Trophoblast cell (in vitro differentiated cells and primary cell): ENCODE measurements at places on chromosomes 2 and 18.

DNA sequence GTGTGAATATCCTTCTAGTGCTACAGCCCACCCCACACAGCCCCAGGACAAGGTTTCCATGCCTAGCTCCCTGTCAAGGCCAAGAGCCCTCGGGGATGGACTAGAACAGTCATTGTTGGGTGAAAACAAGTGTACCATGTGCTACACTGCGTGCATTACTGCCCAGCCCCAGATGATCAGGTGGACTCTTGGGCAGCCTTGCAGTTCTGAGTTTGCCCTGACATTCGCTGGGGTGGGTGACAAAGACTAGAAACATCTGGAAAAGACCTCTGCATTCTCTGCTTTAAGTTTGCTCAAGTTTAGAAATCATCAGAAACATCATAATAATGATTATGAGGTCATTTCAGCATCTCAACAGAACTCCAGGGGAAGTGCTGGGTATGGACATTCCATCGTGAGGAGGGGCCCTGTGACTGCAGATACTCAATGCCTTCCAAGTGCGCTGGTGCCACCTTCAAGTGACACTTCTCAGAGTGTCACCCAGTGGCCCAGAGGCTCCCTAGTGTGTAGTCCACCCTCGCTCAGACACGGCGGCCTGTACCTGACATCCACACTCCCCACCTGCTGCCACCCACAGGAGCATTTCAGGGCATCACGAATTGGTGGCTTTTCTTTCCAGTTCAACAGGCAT, 5.3 kb upstream of the PXDN start:
- no peak overlapping the region for H3K27ac ChIP-seq
- peaks cover 4% of the 10 kb centered on the region for H3K36me3 ChIP-seq
- peaks cover 20% of the 10 kb centered on the region for H3K4me1 ChIP-seq
- DNase-seq: no peak
- no peak overlapping the region for H3K4me3 ChIP-seq

GRCh38 chr2:171244970-171245782, 84.5 kb upstream of the TLK1 start:
- no peak overlapping the region for H3K4me3 ChIP-seq
- H3K27me3 ChIP-seq: no peaks in the 10 kb centered on the region
- H3K36me3 ChIP-seq: no peaks in the 10 kb centered on the region
- DNase-seq: peak; percentile 7

GRCh38 chr2:231894566-231895380, 31.4 kb downstream of the NPPC start:
- no peak overlapping the region for H3K4me3 ChIP-seq
- H3K27ac ChIP-seq: no peak overlapping the region
- no peak for DNase-seq
- H3K4me1 ChIP-seq: no peaks in the 10 kb centered on the region
- H3K27me3 ChIP-seq: no peaks in the 10 kb centered on the region

- no peaks in the 10 kb centered on the region for H3K4me1 ChIP-seq
- no peak overlapping the region for H3K27ac ChIP-seq
- H3K27me3 ChIP-seq: no peaks in the 10 kb centered on the region
Observed at GRCh38 chr2:173415431-173416381, 61.0 kb downstream of the CDCA7 start.

GRCh38 chr18:76480913-76481312, 14.1 kb downstream of the ZNF516 start:
- no peaks in the 10 kb centered on the region for H3K36me3 ChIP-seq
- no peak for DNase-seq
- no peaks in the 10 kb centered on the region for H3K4me1 ChIP-seq
- no peaks in the 10 kb centered on the region for H3K27me3 ChIP-seq
- no peak overlapping the region for H3K27ac ChIP-seq

DNA sequence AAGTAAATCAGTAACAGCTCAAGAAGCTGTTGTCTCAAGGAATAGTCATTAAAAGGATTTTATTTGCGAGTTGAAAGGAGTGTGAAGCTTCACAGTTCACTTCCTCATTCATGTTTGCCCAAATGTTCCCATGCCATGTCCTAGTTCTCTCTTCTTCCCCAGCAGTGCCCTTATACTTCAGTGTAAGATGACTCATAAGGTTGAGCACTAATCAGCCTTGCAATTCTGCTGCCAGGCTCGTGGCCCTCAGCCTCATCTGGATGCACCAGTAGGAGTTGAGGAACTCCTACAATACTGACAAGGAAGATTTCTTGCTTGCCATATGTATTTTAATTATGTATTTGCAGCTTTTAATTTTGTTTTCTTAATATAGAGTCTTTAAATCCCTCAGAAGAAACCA, 1980.4 kb downstream of the SUCLG1 start:
- no peaks in the 10 kb centered on the region for H3K27me3 ChIP-seq
- no peaks in the 10 kb centered on the region for H3K4me1 ChIP-seq
- H3K4me3 ChIP-seq: no peak overlapping the region
- no peaks in the 10 kb centered on the region for H3K36me3 ChIP-seq
- DNase-seq: no peak
- H3K27ac ChIP-seq: no peak overlapping the region

GRCh38 chr2:176826356-176826755, 386.2 kb upstream of the HNRNPA3 start:
- no peaks in the 10 kb centered on the region for H3K36me3 ChIP-seq
- H3K27ac ChIP-seq: no peak overlapping the region
- no peaks in the 10 kb centered on the region for H3K27me3 ChIP-seq
- no peak for DNase-seq
- no peak overlapping the region for H3K4me3 ChIP-seq

- no peak overlapping the region for H3K27ac ChIP-seq
- no peaks in the 10 kb centered on the region for H3K36me3 ChIP-seq
- no peak for DNase-seq
- no peaks in the 10 kb centered on the region for H3K27me3 ChIP-seq
- H3K4me3 ChIP-seq: no peak overlapping the region
- H3K4me1 ChIP-seq: peaks cover 14% of the 10 kb centered on the region
Observed at GRCh38 chr2:28347193-28347592, 45.5 kb upstream of the FOSL2 start.

- H3K27me3 ChIP-seq: no peaks in the 10 kb centered on the region
- no peaks in the 10 kb centered on the region for H3K36me3 ChIP-seq
- H3K27ac ChIP-seq: no peak overlapping the region
- H3K4me1 ChIP-seq: no peaks in the 10 kb centered on the region
Observed at GRCh38 chr2:179172894-179173293, 91.7 kb downstream of the SESTD1 start.

- no peak overlapping the region for H3K4me3 ChIP-seq
- H3K36me3 ChIP-seq: no peaks in the 10 kb centered on the region
- no peaks in the 10 kb centered on the region for H3K27me3 ChIP-seq
- H3K4me1 ChIP-seq: no peaks in the 10 kb centered on the region
- no peak for DNase-seq
Observed at GRCh38 chr18:39675368-39675767, 2109.8 kb upstream of the CELF4 start.

DNA sequence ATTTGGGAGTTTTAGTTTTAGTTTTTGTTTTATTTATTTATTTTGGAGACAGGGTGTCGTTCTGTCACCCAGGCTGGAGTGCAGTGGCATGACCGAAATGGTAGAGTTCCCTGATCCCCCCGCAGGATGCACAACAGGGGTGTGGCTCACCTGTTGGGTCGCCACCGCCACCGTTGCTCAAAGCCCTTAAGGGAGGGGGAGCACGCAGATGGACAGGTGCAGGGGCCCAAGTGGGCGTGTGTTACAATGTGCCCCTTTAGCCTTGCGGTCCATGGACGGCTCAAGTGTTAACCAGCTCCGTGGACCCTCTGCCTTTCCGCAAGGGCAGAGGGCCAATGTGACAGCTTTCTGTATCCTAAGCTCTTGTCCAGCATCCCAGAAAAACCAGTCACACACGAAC, 61.4 kb upstream of the REL start:
- DNase-seq: no peak
- no peaks in the 10 kb centered on the region for H3K27me3 ChIP-seq
- no peaks in the 10 kb centered on the region for H3K4me1 ChIP-seq
- H3K36me3 ChIP-seq: no peaks in the 10 kb centered on the region

DNA sequence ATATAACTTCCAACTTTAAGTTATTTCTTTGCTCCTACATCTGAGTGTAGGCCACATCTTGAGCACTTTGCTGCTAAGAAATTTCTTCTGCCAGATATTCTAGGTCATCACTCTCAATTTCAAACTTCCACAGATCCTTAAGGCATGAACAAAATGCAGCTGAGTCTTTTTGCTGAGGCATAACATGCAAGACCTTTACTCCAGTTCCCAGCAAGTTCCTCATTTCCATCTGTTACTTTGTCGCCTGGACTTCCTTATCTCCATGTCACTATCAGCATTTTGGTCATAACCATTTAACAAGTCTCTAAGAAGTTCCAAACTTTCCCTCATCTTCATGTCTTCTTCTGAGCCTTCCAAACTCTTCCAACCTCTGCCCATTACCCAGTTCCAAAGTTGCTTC, 1077.3 kb upstream of the TMEFF2 start:
- H3K27ac ChIP-seq: no peak overlapping the region
- no peaks in the 10 kb centered on the region for H3K27me3 ChIP-seq
- H3K36me3 ChIP-seq: no peaks in the 10 kb centered on the region

- no peak for DNase-seq
- H3K36me3 ChIP-seq: no peaks in the 10 kb centered on the region
- no peak overlapping the region for H3K27ac ChIP-seq
- H3K27me3 ChIP-seq: no peaks in the 10 kb centered on the region
Observed at GRCh38 chr2:15643791-15644585, 52.3 kb downstream of the DDX1 start.

GRCh38 chr2:106143495-106144215, 50.4 kb downstream of the UXS1 start:
- peaks cover 3% of the 10 kb centered on the region for H3K36me3 ChIP-seq
- peak; percentile 91 for DNase-seq
- H3K4me3 ChIP-seq: no peak overlapping the region

DNA sequence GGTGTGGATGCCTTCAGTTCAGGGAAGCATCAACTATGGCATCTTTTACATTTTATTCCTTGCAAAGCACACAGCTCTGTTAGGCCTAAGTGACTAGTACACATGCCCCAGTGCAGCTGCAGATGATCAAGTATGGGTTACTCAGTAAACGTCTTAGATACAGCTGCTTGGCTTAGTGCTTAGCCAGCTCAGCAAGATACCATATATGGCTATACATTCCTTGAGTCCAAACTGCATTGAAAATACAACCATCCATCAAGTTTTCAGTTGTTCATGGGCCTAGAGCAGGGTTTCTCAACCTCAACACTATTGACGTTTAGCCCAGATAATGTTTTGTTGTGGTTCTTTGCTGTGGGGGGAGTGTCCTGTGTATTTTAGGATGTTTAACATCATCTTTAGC, 769.9 kb downstream of the TSN start:
- no peak overlapping the region for H3K27ac ChIP-seq
- no peak overlapping the region for H3K4me3 ChIP-seq
- H3K27me3 ChIP-seq: no peaks in the 10 kb centered on the region
- no peaks in the 10 kb centered on the region for H3K4me1 ChIP-seq

- peak overlapping the region; percentile 57 for H3K27ac ChIP-seq
- peaks cover 19% of the 10 kb centered on the region for H3K4me1 ChIP-seq
- DNase-seq: no peak
- H3K4me3 ChIP-seq: no peak overlapping the region
- H3K36me3 ChIP-seq: peaks cover 2% of the 10 kb centered on the region
Observed at GRCh38 chr2:54483426-54483825, 27.3 kb downstream of the SPTBN1 start.

DNA sequence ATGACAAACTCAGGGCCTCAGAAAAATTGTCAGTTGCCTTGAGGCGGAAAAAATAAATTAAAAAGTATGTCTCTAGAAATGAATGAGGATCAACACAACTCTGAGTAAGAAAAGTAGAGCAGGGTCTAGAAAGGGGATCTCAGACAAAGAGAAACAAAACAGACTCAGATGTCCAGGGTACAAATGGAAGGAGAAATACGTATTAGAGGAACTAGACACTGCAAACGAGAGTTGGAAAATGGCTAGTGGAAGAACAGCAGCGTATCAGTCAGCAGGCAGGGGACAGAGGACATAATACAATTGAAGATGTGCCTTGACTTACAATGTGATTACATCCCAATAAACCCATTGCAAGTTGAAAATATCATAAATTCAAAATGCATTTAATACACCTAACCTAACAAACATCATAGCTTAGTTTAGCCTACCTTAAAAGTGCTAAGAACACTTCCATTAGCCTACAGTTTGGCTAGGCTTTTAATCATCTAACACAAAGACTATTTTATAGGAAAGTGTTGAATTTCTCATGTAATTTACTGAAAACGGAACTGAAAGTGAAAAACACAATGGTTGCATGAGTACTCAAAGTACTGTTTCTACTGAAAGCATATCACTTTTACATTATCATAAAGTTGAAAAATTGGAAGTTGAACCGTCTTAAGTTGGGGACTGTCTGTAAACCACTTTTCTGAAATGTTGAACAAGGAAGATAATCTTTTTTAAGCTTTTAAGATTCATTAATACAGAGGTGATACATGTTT, 182.8 kb downstream of the NBAS start:
- peaks cover 1% of the 10 kb centered on the region for H3K36me3 ChIP-seq
- no peaks in the 10 kb centered on the region for H3K4me1 ChIP-seq
- no peak for DNase-seq
- H3K27ac ChIP-seq: no peak overlapping the region

- H3K36me3 ChIP-seq: no peaks in the 10 kb centered on the region
- no peak overlapping the region for H3K27ac ChIP-seq
- H3K4me3 ChIP-seq: no peak overlapping the region
- no peaks in the 10 kb centered on the region for H3K27me3 ChIP-seq
- H3K4me1 ChIP-seq: no peaks in the 10 kb centered on the region
- DNase-seq: no peak
Observed at GRCh38 chr2:208379192-208379591, 27.4 kb upstream of the PTH2R start.

DNA sequence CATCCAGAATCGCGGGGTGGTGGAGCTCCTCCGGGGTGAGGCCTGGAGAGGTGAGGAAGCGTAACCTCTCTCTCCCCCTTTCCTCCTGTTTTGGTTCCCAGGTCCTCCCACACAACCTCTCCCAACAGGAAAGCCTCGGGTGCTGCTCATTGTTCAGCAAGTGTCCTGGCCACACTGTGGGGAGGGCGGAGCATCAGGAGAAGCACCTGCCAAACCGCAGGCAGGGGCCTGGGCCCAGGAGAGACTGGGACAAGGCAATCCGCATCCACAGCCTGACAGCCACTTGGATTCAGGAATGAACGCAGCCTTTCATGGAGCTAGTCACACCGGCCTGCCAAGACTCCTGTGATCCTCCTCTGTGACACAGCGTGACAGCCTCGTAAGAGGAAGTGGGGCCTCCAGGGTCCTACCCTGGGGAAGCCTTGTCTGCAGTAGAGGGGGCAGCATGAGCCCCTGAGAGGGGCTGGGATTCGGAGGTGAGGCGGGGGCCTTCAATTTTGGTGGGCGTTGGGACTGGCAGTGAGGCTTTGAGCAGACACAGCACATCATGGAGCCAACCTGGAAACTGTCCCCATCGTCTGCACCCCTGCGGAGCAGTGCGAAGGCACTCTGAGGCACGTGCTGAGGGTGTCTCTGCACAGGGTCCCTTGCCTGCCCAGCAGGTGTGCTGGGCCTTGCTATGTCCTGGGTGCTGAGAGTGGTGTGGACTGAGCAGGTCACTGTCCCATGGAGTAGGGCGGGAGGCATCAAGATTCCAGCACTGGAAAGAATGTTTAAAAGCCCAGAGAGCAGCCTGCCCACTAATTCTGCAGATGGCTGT, 62.2 kb downstream of the EDAR start:
- no peaks in the 10 kb centered on the region for H3K4me1 ChIP-seq
- no peak for DNase-seq
- H3K27me3 ChIP-seq: no peaks in the 10 kb centered on the region
- H3K36me3 ChIP-seq: no peaks in the 10 kb centered on the region
- H3K27ac ChIP-seq: no peak overlapping the region

GRCh38 chr2:10305254-10305635, 2.5 kb downstream of the HPCAL1 start:
- peaks cover 17% of the 10 kb centered on the region for H3K4me1 ChIP-seq
- H3K4me3 ChIP-seq: no peak overlapping the region
- H3K27me3 ChIP-seq: peaks cover 20% of the 10 kb centered on the region
- no peak for DNase-seq
